Fibroblast of upper back skin (primary cell): ENCODE measurements at places on chromosomes 12 and 14.
A peak's percentile ranks its signal among the peaks of the same experiment; 100 is the strongest.

GRCh38 chr12:86945685-86946196, 689.5 kb upstream of the MGAT4C start:
- DNase-seq = no peak

DNA sequence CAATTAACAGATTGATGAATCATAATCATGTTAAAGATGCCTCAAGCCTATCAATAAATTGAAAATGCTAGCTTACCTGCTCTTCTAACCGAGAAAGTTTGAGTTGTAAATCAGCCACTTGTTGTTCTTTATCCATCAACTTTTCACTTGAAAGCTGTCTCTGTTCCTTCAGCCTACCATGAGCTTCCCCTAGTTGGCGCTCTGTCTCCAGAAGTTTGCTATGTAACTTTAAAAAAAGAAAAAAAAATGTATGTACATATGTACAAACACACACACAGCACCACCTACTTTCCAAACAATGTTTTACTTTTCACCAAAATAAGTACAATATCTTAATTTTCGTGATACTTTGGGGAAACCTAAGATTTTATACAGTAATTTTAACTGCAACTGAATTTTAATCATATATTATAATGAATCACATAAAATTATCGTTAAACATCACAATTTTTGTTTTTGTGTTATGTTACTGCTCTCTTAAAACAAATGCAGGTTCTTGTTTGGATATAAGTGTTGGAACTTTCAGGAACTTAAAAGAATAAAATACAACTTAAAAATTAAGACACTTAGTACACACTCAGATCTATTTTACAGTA, 101.2 kb downstream of the EEA1 start:
- DNase-seq = peak; percentile 45

GRCh38 chr12:107651571-107652449, 33.8 kb upstream of the PWP1 start:
- DNase-seq = no peak

DNA sequence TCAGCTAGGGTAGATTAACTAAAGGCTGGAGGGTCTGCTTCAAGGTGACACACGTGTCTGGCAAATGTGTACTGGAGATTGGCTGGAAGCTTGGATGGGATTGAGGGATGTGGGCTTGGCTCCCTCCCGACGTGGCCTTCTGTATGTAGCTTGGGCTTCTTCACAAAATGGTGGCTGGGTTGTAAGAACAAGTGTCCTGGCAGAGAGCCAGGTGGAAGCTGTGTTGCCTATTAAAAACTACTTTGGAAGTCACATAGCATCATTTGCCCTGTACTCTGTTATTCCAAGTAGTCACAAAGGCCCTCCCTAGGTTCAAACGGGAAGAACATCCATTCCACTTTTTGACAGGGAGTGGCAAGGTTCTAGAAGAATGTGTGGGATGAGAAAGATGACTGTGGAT, 174.1 kb upstream of the PRICKLE1 start:
- no peak for DNase-seq

DNA sequence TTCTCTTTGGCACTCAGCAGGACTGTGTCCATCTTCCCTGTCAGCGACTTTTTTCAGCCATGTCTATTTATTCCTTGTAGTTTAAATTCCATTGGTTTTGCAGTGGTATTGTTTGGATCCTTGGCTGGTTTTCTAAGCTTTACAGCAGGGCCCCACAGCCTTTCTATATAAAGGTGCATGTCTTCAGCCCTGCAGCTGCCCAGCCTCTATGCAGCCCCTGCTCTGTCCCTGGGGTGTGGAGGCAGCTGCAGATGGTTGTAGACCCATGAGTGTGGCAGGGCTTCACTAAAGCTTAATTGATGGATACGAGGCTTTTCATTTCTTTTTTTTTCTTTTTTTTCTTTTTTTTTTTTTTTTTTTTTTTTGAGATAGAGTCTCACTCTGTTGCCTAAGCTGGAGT, 29.7 kb downstream of the SFSWAP start:
- DNase-seq = no peak

GRCh38 chr12:99658671-99659349, 11.3 kb downstream of the GARIN6 start:
- DNase-seq = no peak

DNA sequence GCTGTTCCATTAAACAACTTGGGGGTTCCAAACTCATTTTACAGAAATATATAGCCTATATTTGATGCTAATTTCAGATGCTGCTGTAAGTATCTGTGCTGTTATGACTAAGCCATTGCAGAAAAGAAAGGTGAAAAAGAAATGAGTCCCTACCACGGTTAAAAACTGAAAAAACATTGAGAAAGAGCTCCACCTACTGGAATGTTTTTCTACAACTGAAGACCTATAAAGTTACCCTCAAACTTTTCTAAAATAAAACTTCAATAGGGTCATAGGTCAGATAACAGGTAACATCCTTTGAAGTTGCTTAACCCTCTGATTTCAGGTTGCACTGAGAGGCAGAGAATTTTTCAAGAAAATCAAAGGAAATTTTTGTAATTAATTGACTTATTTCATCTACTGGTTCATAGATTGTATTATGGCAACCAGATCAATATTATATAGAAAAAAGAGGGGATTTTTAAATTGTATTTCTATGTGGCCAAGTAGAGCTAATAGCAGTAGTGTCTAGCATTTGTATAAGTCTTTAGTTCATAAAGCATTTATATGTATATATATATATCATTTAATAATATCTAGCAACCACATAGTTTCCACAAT, 279.9 kb downstream of the RPS29 start:
- DNase-seq = no peak

- DNase-seq = peak; percentile 18
These were observed 178.1 kb downstream of the ETNK1 start for GRCh38 chr12:22802883-22803630.

DNA sequence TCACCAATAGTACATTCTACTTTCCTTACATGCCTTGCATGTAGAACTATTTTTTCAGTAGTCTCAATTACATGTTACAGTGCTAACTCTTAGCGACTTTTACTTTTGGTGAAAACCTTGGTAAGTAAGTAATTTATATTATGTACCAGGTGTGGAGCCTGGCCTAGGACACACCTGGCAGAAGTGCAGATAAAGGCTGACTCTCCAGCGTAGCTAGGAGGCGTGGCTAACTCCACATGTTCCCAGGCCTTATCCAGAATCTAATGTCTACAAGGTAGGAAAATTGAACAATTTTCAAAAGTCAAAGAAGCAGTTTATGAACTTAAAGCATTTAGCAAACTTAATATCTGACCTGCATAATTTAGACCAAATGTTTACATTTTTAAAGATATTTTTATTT, 157.4 kb downstream of the DHRS2 start:
- no peak for DNase-seq

DNA sequence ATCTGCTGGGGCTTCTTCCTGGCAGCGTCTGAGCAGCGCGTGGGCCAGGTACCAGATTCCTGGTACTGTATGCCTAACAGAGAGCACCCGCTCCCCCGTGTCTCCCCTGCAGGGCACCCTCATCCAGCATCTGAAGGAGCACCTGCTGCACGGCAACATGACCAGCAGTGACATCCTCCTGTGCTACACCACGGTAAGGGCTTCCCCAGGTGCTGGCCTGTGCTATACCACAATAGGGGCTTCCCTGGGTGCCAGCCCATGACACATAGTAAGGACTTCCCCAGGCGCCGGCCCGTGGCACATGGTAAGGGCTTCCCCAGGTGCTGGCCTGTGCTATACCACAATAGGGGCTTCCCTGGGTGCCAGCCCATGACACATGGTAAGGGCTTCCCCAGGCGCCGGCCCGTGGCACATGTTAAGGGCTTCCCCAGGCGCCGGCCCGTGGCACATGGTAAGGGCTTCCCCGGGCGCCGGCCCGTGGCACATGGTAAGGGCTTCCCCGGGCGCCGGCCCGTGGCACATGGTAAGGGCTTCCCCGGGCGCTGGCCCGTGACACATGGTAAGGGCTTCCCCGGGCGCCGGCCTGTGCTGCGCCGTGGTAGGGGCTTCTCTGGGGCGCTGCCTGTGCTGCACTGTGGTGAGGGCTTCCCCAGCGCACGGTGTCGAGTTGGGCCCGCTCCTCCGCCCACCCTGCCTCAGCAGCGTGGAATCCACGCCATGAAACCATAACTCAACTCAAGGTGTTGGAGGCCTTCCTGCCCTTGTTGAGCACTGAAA, 49.3 kb downstream of the AACS start:
- no peak for DNase-seq

GRCh38 chr12:49264466-49264872, 413 bp upstream of the TUBA1C start:
- DNase-seq = no peak

DNA sequence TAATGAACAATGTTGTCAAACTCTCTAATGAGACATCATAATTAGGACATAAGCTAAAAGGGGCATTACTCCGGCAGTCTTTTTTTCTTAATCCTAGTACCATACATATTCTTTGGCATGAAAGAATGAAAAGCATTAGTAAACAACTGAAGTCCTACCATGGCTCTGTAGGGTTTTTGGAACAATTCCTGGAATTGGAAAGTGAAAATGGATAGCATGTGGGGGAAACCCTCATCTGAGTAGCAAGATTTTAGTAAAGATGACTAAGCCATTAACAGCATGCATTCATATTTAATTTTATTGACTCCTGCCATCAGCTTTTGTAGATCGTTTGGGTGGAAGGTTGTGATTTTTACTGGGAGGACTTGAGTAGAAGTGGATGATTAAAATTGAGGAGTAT, 216.2 kb upstream of the PDZRN4 start:
- DNase-seq = peak; percentile 83
